Cardiac fibroblast (primary cell): ENCODE measurements at places on chromosomes 7 and 10.

GRCh38 chr10:5552376-5553321 is 27.9 kb downstream of the CALML3 start:
- no peak for DNase-seq

- DNase-seq: peak; percentile 20
Observed at GRCh38 chr10:101897633-101898032, 54.0 kb upstream of the KCNIP2 start.

- no peak for DNase-seq
Observed at GRCh38 chr10:98332623-98333269, 64.8 kb upstream of the LOXL4 start.

GRCh38 chr10:132058111-132058745 is 7.5 kb upstream of the JAKMIP3 start:
- no peak for DNase-seq

DNA sequence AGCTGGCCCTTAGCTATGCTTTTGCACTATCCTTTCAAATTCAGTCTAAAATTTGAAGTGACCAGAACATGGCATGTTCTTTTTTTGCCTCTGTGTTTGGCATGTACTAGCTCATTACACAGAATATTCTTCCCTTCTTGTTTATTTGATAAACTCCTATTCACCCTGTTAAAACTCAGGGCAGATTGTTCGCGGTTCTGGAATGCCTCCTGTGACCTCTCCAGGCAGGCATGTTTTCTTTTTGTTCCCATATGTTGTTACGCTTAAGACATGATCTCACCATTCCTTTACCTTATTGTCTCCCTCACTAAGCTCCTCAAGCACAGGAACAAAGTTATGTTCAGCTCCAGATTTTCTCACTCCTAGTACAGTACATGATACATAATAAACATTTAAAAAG is 181.7 kb downstream of the CCSER2 start:
- DNase-seq: peak; percentile 14

- DNase-seq: no peak
Observed at GRCh38 chr10:119314061-119314460, 106.7 kb downstream of the GRK5 start.
